GM20000 (cell line): ENCODE measurements at places on chromosomes 1 and 21.

DNA sequence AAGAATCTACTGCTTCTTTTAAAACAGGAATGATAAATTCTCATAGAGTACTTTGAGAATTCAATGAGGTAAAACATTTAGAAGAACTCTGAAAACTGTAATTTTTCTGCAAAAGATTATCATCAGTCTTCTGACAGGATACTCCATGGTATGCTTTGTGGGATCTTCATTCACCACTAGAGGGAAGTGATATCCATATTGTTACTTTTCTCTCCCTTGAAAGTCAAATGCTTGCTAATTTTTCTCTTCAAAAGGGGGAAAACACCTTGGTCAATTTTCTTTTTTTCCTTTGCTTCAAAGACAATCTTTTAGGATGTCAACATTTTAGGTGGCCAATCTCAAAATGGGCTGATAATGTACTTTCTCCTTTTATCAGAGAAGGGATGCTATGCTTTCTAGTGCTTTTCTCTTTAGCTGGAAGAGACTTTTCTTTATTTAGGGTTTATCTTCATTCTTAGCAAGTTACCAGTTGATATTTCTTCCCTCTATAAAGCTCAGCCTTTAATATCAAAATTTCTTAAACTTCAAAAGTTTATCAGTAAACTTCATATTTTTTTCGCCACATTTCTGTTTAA, 95.5 kb downstream of the NEGR1 start:
- DNase-seq, result no peak

- DNase-seq, result no peak
Observed at GRCh38 chr1:172647987-172648386, 10.9 kb upstream of the FASLG start.

DNA sequence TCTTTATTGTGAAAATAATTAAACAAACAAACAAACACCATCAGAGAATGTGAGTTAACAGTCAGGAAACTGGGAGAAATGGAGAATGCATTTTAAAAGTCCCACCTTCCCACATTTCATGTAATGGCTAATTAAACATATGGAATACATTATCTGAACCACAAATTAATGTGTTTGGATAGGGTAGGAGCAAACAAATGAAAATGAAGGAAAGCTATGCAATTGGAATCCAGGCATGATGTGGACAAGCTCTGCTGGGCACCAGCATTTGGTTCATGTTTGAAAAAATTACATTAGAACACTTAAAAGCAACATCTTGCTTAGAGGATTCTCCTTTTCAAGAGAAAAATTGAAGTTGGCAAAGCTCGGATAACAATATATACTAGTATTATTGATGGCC, 628.1 kb downstream of the LMO4 start:
- no peak for DNase-seq

GRCh38 chr1:238254935-238255334, 364.2 kb upstream of the ZP4 start:
- DNase-seq, result no peak

DNA sequence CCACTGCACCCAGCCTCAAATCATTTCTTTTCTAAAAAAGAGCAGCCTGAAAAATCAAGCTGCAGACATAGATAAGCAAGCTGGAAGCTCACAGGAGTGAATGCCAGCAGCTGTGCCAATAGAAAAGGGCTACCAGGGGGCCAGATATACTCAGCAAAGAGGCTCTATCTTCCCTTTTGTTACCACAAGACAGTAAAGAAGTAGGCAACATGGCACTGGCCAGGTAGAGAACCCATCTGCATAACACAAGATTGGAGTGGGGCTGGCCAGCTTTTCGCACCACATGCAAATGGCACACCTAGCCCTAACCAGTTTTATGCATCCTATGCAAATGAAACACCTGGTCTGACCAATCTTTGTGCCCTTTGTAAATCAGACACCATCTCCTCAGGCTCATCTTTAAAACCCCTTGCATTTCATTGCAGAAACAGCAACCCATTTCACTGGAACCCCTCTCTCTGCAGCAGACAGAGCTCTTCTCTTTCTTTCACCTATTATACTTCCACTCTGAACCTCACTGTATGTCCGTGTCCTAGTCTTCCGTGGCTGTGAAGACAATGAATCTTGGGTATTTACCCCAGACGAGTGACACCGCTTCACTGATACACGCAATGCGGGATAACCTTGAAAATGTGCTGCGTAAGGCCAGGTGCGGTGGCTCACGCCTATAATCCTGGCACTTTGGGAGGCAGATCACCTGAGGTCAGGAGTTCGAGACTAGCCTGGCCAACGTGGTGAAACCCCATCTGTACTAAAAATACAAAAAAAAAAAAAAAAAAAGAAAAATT, 15.1 kb downstream of the CASP9 start:
- no peak for DNase-seq

GRCh38 chr1:29284961-29285560, 48.7 kb downstream of the PTPRU start:
- no peak for DNase-seq

DNA sequence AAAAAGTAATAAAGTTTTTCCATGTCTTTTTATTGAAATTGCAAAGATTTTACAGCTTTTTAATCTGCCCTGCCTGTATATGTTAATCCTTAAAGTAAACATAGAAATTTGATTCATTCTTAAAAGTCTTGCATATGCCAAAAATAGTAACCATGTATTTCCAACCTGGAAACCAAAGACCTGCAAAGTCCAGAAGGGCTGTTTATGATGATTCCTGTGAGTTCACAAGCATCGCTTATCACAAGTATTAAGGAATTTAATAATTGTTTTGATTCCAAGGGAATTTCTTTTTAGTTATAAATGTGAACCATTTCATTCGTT, 199.1 kb downstream of the PTPRC start:
- no peak for DNase-seq

GRCh38 chr1:17729248-17729647, 25.9 kb upstream of the ACTL8 start:
- DNase-seq, result no peak

DNA sequence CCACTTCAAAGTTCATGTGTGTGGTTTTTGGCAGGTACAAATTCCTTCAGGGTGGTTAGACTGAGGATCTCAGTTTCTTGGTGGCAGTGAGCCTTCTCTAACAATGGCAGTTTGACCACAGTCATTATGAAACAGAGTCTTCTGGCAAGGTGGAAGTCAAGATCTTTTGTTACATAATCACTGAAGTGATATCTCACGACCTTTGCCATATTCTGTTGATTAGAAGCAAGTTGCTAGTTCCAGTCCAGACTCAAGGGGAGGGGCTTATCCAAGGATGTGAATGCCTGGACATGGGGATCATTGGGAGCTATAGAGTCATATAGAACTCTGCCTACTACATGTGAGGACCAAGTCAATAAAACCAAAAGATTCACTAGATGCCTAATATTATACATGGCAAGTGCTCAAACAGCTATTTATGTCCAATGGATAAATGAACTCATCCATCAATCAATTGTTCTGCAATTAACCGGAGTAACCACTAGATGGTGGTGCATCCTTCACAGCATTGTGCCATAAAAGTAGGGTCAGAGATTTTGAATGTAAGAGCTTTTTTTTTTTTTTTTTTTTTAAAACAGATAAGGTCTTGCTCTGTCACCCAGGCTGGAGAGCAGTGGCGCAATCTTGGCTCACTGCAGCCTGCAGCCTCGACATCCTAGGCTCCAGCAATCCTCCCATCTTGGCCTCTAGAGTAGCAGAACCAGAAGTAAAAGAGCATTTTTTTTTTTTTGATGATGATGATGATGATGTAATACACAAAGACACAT, 131.9 kb downstream of the CRB1 start:
- peak; percentile 39 for DNase-seq

DNA sequence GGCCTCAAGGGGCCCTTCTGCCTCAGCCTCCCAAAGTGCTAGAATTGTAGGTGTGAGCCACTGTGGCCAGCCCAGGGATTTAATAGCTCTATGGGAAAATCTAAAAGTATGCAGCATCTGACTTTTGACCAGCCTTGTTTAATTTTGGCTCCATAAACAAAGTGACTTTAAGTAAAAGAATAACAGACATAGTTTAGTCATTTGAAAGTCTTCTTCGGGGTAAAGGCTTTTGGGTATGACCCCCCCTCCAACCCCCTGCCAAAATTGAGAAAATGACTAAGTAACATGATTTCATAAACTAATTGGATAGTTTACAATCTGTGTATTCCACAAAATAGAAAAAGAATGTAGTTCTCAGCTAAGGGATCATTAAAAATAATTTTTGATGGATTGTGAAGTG, 17.0 kb downstream of the GPBP1L1 start:
- DNase-seq, result no peak

DNA sequence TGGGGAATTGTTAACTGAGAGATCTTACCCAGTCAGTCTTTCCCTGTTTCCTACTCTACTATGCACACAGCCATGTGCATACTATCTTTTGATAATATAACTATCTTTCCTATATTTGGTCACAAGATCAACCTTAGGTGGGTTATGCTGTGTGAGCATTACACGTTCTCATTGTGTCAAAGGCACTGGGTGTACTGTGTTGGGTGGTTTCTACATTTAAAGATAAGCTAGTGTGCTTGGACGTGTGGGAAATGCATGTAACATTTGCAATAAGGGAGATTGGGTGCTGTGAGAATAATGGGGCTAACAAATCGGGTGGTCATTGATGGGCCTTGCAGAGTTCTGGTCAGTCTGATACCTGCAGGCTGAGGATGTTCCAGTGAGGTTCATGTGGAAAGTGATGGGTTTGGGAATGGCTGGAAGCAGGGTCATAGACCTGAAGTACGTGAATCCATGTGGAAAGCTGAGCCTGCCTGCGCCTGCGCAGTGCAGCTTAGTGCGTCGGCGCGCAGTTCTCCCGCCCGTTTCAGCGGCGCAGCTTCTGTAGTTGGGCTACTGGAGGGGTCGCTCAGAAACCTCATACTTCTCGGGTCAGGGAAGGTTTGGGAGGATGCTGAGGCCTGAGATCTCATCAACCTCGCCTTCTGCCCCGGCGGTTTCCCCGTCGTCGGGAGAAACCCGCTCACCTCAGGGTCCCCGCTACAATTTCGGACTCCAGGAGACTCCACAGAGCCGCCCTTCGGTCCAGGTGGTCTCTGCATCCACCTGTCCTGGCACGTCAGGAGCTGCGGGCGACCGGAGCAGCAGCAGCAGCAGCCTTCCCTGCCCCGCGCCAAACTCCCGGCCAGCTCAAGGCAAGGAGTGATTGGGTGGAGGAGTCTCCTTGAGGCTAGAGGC, at the start of gene MSH4:
Gene MSH4, plus strand, starts transcription at position 507 of the 897 bp plus-strand sequence. Its CDS starts 104 bp downstream, at position 611.
- DNase-seq, result no peak

DNA sequence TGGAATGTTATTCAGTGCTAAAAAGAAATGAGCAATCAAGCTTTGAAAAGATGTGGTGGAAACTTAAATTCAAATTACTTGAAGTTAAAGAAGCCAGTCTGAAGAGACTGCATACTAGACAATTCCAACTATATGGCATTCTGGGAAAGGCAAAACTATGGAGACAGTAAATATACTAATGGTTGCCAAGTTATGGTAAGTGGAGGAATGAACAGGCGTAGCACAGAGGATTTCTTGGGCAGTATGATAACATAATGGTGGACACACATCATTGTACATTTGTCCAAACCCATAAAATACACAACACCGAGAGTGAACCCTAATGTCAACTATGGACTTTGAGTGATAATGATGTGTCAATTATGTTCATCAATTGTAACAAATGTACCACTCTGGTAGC, 21.1 kb upstream of the SELP start:
- no peak for DNase-seq

DNA sequence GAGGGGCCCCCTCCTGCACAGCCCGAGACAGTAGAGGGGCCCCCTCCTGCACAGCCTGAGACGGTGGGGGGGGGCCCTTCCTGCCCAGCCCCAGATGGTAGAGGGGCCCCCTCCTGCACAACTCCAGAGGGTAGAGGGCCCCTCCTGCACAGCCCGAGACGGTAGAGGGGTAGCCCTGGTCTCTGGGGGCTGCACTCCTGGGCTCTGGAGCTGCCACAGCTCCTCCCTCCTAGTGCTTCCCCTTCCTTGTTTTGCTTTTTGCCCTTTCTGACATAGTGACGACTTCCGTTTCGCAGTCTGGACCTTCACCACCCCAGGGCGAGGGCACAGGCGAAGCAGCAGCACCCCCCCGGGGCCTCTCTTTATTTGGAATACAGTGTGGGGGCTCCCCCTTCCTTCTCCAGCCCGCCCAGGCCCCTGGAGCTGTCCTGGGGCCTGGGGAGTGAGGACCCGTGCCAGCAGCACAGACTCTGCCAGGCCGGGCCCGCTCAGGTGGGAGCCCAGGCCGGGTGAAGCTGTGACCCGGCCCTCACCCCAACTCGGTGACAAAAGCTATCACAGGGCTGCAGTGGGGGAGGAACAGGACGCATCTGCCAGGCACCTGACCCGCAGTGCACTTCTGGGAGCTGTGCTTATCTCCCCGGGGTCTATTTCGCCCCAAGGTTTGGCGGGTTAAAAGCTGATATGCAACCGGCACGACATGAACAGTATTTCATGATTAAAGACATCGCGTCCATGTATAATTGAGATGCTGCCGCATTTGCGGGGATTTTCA, 1.1 kb upstream of the PRXL2B start:
- peak; percentile 75 for DNase-seq

DNA sequence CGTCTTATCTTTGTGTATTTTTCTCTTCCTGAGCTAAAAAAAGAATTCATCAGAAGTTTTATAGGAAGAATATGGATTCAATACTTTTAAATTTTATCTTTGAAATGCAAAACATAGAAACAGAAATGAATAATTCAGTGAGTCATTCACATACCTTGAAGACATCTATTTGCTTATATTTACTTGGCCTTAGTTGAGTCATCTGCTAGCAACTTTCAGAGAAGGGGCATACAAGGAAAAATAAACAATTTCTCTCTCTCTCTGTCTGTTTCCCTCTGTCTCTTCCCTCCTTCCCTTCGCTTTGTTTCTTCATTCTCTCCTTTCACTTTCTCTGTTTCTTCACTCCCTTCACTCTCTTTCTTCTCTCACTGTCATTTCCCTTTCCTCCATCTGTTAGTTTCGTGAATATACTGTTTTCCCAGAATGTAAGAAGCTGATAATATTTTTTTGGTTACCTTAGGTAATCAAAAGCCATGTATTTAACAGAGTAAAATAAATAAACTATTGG, 477.2 kb downstream of the BRINP3 start:
- DNase-seq, result no peak

- DNase-seq, result no peak
Observed at GRCh38 chr21:45318556-45319404, 31.1 kb upstream of the POFUT2 start.

GRCh38 chr1:90027281-90027680, 32.4 kb downstream of the ZNF326 start:
- no peak for DNase-seq

DNA sequence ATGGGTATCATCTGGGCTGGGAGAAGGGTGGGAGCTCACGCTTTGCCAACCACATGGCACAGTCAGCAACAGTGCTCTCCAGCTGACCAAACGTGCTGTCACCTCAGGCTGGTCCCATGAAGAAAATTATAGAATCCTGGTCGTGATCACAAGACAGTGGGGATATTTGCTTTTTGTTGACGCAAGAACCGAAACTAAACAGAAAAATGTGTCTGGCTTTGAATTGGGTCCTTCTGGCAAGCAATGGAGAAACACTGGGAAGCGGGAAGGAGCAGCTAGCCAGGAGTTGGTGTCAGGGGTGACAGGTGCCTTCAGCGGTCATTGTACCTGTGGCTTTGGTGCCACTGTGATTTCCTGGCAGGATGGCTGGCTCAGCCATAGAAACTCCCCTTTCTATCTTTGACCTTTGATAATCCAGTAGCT, 304.8 kb downstream of the PAPPA2 start:
- no peak for DNase-seq

- no peak for DNase-seq
Observed at GRCh38 chr1:3190256-3191041, 121.4 kb downstream of the PRDM16 start.

- no peak for DNase-seq
Observed at GRCh38 chr21:43593078-43593477, 66.2 kb downstream of the HSF2BP start.
